Activated CD4-positive, CD25-positive, alpha-beta regulatory T cell treated with anti-CD3 and anti-CD28 coated beads, Interleukin-2, amount 50 U/mL, for 16 hours (primary cell): ENCODE measurements at places on chromosomes 3 and 15.
A peak's percentile ranks its signal among the peaks of the same experiment; 100 is the strongest.

- no peak for DNase-seq
These were observed 49.0 kb downstream of the MSL2 start for GRCh38 chr3:136146981-136147729.

DNA sequence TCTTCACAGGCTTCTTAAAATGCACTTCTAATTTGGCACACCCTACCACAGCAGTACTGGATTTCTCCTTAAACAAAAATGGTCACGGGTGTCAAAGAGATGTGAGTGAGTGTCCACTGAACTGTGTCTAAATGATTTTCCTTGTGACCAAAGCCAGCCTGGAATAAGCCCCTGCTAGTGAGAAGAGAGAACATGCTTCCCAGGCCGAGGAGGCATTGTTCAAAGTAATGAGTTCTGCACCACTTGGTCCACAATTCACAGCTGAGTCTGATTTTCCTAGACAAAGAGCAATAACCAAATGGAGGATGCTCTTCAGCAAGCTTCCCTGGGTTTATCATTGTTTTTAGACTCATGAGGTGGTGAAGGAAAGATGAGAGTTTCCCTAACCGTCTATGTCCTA is 3.8 kb downstream of the PLCH1 start:
- no peak for DNase-seq

- no peak for DNase-seq
These were observed 43.9 kb downstream of the SOX14 start for GRCh38 chr3:137807998-137808397.

- DNase-seq = no peak
These were observed 445.0 kb upstream of the TGFBR2 start for GRCh38 chr3:30161375-30161774.

DNA sequence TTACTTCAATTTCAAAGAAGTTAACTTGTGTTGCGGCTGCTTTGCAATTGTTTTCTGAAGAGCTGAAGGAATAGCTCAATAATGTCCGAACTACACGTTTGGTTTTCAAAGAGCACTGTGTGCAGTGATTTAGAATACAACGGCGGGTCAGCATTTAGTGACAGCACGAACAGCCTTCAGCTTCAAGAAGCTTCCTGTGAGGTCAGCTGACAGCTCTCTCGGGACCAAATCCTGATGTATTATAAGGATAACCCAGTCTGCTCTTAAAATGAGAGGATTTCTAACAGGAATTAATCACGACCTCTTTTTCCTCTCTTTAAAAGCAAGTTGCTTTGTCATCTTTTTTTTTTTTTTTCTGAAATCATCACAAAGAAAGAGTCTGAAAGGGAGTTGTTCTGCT is 97.9 kb upstream of the UNC13C start:
- no peak for DNase-seq

- DNase-seq = no peak
These were observed 127.4 kb downstream of the WDR76 start for GRCh38 chr15:43954181-43954621.

GRCh38 chr3:152176998-152177397 is 91.7 kb upstream of the MBNL1 start:
- no peak for DNase-seq

DNA sequence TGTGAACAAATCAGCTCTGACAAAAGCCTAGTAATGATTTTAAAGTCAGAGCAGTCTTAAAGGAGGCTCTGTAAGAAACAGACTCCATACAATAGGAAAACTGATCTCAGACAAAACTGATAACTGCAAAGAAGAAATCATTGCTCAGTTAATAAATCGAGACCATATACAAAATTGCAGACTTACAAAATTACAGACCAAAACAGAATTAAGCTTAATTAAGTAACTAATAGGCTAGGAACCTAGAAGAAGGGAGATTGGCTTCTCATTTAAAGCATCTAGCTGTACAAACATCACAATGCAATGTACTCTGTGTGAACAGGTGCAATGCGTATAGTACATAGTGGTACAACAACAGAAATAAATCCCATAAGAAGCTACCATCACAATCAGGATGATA is 46.3 kb downstream of the ZBTB20 start:
- no peak for DNase-seq

- DNase-seq = no peak
These were observed 23.0 kb downstream of the ACAD9 start for GRCh38 chr3:128902426-128902825.

GRCh38 chr3:67901681-67902080 is 247.3 kb upstream of the SUCLG2 start:
- DNase-seq = no peak

DNA sequence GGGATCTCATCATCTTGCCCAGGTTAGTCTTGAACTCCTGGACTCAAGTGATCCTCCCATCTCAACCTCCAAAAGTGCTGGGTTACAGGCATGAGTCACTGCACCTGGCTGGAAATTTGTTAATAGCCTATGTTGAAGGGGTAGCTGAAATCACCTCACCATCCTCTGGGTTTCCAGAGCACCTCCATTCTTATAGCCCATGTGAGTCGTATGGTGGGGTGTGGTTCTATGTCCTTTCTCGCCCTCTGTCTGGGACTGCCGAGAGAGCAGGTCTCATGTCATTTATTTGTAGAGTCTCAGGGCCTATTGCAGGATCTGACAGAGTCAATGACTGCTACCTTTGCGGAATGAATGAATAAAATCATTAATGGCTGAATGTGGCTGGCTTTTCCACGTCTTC is 20.9 kb downstream of the CEMIP start:
- DNase-seq = no peak

- no peak for DNase-seq
These were observed 308.5 kb upstream of the ARRDC4 start for GRCh38 chr15:97652041-97652440.

DNA sequence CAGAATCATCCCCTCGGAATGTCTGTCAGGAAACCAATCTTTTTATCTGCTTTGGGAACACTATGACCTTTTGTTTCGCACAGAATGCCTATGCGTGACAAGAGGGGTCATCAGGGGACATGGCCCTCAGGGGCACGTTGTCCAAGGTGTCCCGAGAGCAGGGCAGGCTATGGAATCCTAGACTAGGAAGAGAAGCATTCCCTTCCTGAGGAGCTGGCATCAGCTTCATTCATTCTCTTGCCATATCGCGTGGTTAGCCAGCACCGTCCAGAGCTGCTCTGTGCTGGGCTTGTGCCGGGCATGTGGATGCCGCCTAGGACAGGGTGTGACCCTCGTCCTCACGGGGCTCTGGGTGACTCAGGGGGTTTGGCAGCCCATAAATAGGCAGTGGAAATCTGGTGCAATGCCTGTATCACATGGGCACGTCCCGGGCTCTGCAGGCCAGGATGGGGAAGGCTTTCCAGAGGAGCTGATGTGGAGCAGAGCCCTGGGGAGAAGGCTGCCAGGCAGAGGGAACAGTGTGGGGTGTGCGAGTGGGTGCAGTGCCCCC is 117.8 kb downstream of the TMEM266 start:
- no peak for DNase-seq

GRCh38 chr3:121436074-121436473 is 109.7 kb downstream of the POLQ start:
- DNase-seq = no peak

GRCh38 chr3:10253731-10254130 is 5.5 kb downstream of the TATDN2 start:
- DNase-seq = no peak

DNA sequence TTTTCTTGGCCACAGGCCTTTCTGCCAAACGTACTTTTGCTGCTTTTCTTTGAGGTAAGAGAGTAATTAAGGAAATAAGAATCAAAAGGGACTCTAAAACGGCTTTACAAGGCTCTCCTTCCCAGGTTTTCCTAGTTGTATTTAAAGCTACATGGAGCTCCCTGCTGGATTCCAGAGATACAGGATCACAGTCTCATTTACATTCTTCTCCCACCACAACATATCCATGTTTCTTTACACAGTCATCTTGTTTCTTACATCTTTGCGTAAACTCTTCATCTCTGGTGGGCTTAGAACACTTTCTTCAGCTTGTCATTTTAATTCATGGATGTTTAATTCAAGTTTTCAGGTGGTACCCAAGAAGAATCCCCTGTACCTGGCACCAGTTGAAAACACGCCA is 117.6 kb upstream of the BFSP2 start:
- DNase-seq = no peak

DNA sequence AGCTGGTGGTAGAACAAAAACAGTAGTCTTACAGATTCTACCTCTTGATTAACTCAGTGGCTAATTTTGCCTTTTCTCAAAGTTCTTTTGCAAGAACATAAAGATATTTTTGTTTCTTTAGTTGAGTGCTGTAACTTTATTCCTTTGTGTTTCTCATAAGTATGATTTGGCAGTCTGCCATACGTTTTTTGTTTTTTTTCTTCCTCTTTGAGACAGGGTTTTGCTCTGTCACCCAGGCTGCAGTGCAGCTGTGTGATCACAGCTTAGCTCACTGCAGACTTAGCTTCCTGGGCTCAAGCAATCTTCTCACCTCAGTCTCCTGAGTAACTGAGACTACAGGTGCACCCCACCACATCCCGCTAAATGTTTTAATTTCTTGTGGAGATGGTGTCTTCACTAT is 22.4 kb downstream of the B3GNT5 start:
- DNase-seq = no peak

GRCh38 chr3:168620854-168621253 is 525.1 kb upstream of the GOLIM4 start:
- DNase-seq = no peak

DNA sequence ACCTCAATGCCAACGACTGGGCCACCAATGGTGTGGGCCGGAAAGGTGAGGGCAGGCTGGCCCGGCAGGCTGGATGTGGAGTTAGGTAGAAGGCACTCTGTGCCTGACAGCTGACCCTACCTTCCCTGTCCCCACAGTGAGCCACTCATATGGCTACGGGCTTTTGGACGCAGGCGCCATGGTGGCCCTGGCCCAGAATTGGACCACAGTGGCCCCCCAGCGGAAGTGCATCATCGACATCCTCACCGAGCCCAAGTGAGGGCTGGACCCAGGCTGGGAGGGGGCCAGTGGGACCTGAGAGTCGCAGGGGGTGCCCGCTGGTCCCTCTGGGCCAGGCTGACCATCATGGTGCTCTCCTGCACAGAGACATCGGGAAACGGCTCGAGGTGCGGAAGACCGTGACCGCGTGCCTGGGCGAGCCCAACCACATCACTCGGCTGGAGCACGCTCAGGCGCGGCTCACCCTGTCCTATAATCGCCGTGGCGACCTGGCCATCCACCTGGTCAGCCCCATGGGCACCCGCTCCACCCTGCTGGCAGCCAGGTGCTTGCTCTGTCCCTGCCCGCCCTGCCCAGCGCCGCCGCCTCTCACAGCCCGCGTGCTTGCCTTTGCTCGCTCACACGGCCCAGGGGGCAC is 4.5 kb upstream of the FES start:
- DNase-seq = no peak

DNA sequence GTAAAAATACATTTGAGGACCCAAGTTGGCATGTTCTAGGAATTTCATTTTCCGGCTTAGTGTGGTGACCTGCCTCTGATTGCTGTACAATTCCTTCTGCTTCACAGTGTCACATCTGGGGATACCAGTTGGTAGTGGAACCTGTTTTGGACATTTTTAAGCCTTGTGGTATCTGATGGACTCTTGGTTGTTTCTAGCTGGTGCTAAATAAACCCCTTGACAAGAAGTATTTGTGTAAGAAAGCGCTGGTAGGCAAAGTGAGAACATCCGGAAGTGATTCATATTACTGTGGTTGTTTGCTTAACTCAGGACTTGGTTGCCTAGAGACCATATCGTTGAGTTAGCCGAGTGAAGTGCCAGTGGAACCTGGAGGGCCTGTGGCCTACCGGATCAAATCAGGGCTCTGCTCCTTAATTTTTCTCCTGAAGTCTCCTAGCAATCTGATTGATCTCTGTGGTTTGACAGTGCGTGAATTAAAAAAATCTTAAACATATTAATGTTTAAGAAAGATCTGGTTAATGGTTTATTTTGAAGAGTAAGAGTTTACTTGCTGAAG is 12.8 kb downstream of the IQGAP1 start:
- DNase-seq = peak; percentile 50

DNA sequence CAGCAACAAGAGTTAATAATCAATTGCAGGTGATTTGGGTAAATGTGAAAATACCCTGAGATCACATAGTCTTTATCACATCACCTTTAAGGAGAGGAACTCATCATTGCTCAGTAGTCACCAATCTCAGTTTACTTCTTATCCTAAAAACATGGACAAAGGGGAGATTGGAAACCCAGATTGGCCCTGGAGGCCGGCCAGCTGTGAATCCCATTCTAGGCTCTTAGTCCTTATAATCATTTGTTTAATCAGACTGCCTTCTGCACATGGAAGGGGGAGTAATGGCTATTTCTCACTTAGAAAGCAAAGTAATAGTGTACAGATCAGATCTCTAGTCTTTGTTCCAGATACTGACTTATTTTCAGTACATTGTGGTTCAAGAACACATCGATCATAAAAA is 37.2 kb upstream of the CPB1 start:
- DNase-seq = no peak

DNA sequence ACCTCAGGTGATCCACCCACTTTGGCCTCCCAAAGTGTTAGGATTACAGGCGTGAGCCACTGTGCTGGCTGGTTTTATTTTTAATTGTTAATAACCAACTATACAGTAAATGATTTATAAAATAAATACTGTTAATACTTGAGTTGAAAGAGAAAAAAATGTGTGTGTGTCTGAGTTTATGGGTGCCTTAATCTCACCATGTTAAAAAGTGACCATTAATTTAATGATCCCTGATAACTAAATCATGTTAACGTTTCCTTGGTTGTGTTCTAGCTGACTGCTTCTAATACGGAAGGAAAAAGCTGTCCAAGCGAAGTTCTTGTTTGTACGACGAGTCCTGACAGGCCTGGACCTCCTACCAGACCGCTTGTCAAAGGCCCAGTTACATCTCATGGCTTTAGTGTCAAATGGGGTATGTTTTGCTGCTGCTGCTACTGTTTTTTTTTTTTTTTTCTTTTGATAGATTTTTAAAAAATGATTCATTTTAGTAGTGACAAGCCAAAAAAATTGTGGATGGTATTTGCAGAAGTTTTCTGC is 113.5 kb downstream of the GHSR start:
- DNase-seq = no peak

DNA sequence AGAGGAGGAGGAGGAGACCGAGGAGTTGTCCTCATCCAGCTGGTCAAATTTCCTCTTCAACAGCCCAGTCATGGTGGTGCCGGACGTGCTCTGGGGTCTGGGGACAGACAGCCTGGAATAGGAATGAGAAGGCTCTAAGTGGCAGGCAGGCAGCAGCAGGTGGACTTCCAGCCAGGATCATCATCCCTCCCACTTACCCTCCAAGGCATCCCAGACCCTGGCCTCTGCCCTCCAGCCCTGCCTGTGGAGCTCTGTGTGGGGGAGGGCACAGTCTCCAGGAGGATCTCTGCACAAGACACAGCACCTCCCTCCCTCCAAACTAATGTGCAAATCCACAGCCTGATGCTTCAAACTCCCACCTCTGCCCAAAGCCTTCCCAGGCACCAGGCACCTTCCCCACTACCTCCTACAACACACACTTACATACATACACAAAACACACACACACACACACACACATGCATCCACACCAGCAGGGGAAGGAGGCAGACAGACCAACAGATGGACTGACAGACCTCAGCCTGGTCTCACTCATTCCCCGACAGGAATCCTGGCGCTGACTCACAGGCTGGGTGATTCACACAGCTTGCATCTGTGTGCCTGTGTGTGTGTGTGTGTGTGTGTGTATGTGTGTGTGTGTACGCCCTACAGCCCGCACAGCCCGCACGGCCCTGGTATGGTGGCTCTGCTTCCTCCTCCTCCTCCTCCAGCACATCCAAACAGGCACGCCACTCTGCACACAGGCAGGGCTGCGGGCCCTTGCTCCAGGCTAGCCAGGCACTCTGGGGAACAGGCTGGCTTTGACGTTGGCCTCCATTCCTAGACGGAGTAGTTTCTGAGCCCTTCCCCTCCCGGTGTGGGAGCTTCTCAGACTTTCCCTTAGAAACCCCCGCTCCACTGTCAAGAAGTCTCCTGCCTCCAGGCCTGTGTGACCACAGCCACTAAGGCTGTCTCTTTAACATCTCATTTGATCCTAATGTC is 6.5 kb downstream of the CSRNP1 start:
- no peak for DNase-seq
